GM23338 (cell line): ENCODE measurements at places on chromosomes 4 and X.
A peak's percentile ranks its signal among the peaks of the same experiment; 100 is the strongest.

GRCh38 chr4:138595171-138595570 is 353.0 kb upstream of the SLC7A11 start:
- DNase-seq = no peak

DNA sequence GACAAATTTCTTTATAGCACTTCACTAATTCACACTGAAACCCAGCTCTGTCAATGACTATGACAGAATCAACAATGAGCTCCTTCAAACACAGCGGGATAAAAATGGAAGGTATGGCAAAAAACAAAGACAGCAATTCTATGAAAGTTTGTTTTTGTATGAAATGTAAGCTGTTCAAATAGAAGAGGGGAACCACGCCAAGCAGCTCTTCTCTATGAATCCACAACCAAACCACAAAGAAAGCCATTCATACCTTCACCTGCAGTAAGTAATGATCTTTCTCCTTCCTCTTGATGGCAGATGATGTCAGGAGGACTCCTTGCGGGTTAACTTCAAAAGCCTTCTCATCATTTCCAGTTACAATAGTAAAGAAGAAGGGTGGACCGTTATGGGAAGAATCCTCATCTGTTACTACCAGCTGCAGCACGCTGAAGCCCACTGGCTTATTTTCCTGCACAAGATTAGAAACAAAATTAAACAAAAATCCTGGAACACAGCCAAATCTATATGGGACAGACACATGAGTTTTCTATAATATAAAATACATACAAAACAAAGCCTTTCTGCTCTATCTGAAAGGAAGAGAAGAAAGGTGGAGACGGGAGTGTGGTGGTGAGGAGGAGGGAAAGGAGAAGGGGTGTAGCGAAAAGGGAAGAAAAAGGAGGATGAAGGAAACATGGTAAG is 48.9 kb upstream of the MTNR1A start:
- DNase-seq = no peak

DNA sequence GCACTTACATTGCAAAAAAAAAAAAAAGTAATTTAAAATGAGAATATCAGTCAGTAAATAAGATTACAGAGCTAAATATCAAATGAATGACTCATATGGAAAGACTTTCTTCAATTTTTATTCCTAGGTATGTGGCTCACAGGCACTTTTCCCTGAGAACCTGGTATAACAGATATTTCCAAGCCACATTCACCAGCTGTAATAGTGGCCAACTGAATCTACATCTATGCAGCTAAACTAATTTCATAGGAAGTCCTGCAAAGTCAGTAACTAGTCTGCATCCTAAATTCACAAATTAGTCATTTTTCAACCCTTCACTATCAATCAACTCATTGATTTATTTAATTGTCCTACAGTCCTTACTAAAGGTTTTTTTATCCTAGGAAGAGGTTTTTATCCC is 5.6 kb downstream of the PDE5A start:
- DNase-seq = no peak

DNA sequence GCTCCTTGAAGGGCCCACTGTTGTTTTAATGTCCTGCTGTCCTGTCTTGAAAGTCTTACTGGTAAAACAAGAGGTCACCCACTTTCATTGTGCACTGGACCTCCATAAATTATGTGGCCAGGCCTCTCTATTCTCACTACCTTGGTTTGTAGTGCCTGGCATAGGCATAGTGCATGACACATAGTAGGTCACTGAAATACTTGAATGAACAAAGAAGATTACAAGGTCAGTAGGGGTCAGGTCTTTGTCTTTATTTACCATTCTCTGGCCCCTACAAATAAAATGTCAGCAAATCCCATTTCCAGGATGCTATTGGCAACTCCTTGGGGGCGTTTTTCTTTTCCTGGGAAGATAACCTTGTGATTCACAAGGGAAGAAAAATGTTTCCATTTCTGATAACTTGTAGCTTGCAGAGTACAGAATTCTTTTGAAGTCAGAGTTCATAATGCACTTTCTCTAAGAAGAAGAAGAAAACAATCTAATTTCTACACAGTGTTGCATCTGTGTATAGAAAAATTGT is 1.4 kb downstream of the PGM2 start:
- DNase-seq = no peak

- peak; percentile 58 for DNase-seq
Measured at GRCh38 chrX:102712216-102712966, at the start of gene GPRASP2. TSS of gene GPRASP2 (plus strand) at chrX:102712448. CDS start at chrX:102714870, 2,422 bp downstream.

DNA sequence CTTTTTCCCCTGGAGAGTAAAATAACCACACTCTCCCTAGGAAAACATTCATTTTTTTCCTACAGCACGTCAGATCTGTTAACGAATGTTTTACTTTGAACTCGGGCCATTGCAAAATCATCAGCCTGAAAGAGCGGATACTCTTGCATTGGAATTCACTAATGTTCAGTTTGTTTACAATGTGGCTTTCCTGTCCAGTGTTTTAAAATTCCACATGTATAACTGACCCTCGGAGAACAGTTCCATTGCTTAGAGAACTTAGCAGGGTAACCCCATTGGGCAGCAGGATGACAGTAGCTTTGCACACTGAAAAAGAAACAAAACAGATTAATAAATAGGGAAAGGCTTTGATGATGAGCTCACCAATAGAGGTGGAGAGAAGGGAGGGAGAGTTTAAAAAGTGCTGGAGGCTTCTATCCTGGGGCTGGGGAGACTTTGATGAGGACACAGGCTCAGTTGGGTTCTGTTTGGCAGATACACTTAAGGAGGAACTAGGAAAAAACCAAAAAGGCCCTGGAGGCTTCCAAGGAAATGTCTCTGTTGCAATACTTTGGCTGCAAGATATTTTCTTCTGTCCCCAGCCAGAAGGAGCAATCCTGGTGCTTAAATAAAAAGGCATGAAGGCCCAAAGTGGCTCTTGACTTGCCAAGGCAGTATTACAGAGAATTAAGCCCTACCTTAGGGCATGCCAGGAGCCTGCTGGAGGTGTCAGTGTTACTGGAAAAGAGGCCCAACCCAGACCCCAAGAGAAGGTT is 143.1 kb downstream of the ARSF start:
- DNase-seq = no peak

DNA sequence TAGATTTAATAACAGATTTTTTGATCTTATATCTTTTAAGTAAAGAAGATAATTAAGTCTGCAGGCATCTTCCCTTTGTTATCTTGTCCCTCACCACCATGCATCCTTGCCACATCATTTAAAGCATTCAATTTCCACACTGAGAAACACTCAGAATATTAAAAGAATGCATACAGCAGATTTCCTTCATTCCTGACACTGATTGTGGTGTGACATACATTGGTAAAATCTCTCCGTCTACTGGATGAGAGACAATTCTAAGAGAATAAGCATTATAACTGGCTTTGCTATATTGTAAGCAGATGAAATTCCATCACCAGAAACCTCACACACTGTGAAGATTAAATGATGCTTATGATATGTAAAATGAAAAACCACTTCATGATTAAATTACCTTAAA is 97.4 kb upstream of the TRPC5OS start:
- DNase-seq = no peak

DNA sequence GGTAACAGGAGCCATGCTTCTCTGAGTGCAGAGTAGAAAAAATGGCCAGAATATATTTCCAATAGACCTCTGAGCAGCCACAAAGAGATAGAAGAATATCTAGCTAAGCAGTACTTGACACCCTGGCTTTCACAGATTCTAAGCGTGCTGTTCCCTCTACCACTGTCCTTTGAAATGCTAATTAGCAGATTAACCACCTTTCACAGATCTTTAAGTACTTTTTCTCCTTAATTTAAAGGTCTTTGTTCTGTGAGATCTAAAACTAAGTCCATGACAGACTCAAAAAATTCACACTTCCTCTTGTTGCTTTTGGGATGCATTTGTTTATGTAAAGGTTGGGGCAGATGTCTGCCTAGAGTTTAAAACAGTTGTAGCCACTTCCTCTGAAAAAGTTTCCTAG is 28.3 kb upstream of the MAGEC2 start:
- DNase-seq = peak; percentile 64

DNA sequence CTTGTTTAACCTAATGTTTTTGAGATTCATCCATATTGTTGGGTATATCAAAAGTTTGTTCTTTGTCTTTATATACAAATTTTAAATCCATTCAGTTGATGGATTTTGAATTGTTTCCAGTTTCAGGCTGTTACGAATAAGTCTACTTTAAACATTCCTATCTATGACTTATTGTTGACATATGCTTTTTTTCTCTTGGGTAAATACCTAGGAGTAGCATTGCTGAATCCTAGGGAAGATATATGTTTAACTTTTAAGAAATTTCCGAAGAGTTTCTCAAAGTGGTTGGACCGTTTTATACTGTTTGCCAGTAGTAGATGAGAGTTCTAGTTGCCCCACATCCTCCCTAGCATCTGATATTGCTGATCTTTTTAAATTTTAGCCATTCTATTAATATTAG is 60.9 kb upstream of the IL13RA1 start:
- no peak for DNase-seq

DNA sequence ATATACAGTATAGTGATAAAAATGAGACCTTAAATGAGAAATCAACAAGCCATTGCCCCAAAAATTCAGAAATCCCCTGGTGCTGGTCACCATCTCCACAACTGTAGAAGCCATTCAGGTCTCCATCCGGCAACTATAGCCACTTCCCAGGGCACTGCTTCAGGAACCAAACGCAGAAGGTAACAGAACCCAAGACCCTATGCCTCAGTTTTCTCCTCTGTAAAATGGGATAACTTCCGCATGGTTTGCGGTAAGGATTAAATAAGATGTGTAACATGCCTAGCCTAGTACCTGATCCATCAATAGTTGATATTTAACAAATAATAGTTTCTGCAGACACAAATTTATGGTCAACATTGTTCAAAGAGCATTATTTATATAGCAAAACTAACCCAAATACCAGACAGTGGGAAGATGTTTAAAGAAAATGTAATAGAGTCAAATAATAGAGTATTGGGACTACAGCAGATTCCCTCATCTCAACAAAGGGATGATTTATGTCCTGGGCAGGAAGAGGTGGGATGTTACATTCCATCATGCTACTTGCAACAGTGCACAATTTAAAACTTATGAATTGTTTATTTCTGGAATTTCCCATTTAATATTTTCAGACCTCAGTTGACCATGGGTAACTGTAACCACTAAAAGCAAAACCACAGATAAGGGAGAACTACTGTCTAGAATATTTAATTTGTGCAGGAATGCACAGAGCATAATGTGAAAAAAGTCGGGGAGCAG is 30.0 kb downstream of the IRF2 start:
- DNase-seq = no peak

DNA sequence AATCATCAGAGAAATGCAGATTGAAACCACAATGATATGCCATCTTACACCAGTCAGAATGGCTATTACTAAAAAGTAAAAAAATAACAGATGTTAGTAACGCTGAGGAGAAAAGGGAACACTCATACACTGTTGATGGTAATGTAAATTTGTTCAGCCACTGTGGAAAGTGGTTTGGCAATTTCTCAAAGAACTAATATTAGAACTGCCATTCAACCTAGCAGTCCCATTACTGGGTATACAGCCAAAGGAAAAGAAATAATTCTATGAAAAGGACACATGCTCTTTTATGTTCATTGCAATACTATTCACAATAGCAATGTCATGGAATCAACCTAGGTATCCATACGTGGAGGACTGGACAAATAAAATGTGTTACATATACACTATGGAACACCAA is 566.3 kb downstream of the STPG2 start:
- no peak for DNase-seq

DNA sequence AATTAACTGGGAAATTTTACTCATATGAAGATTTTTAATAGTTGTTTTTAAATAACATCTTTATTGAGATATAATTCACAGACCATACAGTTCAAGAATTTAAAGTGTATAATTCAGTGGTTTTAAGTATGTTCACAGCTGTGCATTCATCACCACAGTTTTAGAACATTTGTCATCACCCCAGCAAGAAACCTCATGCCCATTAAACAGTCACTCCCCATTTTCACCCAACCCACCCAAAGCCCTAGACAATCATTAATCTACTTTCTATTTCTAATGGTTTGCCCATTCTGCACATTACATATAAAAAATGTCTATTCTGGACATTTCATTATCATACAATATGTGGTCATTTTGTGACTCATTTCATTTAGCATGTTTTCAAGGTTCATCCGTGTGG is 2.8 kb downstream of the UPRT start:
- DNase-seq = no peak

GRCh38 chr4:28373191-28373590 is 1512.5 kb downstream of the STIM2 start:
- no peak for DNase-seq

DNA sequence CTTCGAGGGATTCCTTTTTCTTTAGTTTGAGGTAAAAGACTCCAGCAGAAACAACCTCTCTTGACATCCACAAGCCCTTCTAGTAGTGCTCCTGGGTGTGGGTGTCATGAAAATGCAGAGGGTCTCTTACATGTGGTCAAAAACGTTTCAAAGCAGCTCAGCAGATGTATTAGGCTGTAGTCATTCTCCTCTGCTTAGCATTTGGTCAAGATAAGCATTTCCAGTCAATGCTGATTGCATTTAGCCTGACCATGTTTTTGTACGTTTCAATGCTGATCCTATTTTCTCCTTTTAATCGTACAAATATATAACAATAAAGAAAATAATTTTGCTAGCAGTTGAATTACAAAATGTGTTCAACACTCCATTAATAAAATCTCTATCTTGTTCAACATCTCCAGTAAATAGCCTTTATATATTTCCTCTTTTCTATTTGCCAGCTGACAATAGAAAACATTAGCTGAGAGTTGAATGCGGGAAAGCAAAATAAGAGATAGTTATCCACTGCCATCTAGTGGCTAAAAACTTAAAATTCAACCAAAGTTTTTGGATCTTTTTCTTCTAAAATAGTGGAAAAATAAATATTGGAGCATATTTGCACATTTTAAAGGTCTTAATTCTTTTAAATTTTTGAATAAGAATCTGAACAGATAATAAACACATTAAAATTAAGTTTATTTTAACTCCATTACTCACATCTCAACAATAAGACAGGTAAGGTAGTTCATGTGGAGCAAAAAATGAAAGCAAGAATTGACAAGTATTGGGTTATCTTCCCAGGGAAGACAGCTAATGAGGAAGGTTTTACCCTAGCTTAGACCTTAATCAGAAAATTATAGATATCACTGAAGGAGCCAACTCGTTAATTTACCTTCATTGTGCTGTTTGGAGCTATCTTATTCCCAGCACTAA is 15.2 kb upstream of the PACRGL start:
- DNase-seq = peak; percentile 58

DNA sequence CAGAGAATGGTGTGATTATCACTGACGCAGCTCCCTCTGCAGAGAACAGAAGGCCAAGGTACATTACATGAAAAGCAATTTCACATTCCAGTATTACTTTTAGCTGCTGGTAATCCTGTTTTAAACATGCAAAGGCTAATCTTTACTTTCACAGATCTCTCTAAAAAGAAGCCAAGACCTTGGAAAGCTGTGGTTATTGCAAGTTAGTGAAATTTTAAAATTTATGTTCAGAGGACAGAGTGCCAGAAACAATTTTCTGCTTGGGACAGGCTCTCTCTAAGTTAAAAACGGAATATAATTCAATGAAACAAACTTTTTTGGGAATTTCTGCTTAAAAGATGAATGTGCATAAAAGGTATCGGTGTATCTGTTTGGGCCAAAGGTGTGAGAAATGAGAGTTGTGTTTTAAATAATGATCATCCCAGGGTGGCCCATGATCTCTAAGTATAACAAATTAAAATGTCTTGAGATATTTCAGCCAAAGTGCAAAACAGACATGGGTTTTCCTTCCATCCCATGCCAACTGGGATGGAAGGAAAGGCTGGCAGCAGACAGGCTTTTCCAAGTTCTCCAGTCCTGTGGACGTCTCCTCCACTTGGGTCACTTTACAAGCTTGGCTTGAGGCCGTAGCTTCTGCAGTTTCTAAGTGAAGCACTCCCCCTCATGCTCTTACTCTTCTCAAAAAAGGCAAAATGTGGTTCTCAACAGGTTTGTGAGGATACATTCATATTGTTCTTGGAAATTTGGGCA is 118.0 kb downstream of the DRD5 start:
- no peak for DNase-seq
